Ureter (tissue), 1 donor: ENCODE measurements at places on chromosomes 3 and 15. TPM values are rescaled to one million over a fixed set of nuclear protein-coding genes. Genes with fewer than 3 reads are reported as not detected.

RASL12 gene
- total RNA-seq, result 32.8 TPM

GRCh38 chr3:25692341-25692740, 27.6 kb upstream of the TOP2B start:
- DNase-seq, result no peak

DNA sequence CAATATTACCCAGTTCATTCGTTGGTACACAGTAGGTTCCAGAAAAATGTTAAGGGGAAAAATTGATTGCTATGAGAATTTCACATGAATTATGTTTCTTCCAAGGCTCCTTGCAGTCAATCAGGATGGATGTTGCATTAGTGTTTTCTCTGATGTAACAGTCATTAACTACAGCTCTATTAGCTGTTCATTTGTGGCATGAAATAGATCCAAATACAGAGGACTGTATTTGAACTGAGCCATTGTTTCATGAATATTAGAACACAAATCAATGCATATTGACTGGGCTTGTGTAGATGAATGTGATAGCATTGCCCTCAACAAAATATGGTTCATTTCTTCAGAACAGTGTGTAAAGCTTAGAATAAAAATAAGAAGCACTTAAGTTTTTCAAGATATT, 203.0 kb upstream of the SGO1 start:
- no peak for DNase-seq

- DNase-seq, result no peak
Observed at GRCh38 chr3:120092474-120092873, 1.8 kb downstream of the GSK3B start.

HOMER2 gene
- 9.4 TPM for total RNA-seq

GPR156 gene
- total RNA-seq, result 1.4 TPM

MTHFS gene
- 24.9 TPM for total RNA-seq
